ENCODE measurements at places on chromosomes 4 and X.

DNA sequence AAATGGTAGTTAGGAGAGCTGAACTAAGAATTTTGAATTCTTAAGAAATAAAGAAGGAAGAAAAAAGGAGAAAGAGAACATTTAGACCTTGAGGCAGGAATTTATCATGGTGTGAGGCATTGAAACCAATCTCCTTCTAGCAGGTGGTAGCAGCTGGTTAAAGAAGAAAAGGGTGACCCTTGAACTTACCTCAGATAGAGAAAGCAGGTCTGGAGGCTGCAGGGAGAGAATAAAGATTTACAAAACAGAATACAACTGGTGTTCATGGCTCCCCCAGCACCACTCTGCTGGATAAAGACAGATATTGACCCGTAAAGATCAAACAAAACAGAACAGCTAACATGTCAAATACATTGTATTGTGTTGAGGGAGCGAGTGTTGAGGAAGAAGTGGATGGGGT, 56.0 kb downstream of the NCAPG start:
- DNase-seq = no peak

- DNase-seq = no peak
These were observed 43.9 kb downstream of the PTTG2 start for GRCh38 chr4:38004062-38004461.

DNA sequence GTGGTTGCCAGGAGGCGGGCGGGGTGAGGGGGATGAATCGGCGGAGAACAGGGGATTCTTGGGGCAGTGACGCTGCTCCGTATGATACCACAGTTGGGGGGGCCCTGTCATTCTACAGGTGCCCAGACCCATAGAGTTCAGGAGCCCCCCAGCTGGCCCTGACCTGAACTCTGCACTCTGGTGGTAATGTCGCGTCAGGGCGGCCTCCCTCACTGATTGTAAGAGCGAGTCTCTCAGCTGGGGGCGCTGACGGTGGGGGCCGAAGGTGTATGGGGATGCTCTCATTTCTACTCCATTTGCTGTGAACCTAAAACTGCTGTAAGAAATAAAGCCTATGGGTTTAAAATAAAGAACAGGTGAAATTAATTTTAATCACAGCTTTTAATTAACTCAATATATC, 91.8 kb upstream of the PSAPL1 start:
- no peak for DNase-seq

DNA sequence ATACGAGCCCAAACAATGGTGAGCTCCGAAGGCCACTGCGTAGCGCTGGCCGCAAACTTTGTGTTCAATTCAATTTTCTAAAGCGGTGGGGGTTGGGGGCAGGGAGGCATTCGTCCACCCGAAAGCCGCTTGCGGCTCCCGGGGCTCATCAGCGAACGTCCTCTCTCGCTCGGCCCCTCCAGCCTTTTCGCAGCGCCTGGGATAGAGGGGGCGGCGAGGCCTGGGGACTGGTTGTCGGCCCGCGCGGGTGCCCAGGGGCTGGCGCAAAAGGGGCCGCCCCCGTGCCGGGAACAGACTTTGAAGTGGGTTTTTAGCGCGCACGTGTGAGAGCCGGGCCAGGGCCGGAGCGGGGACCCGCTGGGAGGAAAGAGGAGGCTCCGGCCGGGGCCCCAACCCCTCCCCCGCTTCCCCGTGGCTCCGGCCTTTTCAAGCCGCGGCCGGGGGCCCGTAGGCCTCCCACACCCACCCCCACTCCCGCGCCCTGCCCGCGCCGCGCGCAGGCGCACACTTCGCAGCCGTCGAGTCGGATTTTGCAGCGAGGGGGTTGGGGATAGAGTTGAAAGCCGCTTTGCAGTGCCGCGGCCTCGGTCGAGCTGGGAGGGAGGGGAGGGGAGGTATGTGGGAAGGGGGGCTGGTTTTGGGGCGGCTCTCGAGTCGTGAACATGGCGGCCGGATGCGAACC, 8.3 kb downstream of the ZIC3 start:
- no peak for DNase-seq

DNA sequence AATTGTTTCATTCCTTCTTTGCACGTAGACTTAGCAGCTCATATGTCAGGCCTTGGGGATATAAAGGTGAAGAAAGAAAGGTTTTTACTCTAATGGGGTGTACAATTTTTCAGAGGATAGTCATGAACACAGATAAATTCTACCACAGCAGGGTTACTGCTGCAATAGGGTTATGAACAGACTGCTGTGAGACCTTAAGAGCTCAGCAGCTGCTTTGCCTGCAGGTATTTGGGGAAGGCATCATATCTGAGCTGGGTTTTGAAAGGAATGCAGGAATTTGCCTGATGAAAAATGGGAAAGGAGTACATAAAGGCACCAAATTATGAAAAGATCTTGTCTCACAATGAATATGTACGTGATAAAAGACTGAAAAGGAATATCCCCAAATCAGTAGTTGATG, 128.9 kb downstream of the CEP135 start:
- DNase-seq = no peak

DNA sequence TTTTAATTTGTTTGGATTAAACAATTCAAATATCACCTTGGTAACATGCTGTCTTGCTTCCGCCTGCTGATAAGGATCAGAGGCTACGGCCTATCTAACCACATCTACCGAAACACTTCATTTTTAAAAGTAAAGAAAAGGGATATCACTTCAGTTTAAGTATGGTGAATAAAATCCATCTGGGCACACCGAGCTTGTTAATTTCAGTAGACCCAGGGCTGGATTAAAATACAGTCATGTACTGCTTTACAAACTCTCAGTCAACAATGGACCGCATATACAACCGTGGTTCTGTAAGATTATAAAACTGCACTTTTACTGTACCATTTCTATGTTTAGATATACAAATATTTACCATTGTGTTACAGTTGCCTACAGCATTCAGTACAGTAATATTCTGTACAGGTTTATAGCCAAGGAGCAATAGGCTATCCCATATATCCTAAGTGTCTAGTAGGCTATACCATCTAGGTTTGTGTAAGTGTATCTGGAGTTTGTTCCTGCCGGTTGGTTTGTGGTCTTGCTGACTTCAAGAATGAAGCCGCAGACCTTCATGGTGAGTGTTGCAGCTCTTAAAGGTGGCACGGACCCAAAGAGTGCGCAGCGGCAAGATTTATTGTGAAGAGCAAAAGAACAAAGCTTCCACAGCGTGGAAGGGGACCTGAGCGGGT, 40.0 kb downstream of the SEPTIN11 start:
- DNase-seq = no peak

DNA sequence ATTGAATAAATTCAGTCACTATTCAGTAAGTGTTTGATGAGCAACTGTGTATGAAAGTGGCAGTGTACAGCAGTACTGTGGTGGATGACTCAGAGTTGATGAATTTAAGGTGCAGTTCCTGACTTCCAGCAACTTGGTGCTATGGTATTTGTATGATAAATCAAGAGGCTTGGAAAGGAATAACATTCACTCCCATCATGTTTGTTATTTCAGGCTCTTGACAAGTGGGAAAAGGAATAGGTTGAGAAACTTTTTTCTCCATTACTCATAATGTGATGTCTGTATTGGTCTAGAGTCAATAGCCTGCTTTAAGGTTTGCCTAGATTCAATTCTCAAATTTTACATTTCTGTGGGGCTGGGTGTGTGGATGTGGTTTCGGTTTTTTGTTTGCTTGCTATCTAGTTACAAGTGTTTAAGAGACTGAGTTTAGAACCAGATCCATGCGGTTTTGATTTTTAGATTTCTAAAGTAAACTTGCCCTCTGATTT, 35.1 kb upstream of the CYP2U1 start:
- no peak for DNase-seq

DNA sequence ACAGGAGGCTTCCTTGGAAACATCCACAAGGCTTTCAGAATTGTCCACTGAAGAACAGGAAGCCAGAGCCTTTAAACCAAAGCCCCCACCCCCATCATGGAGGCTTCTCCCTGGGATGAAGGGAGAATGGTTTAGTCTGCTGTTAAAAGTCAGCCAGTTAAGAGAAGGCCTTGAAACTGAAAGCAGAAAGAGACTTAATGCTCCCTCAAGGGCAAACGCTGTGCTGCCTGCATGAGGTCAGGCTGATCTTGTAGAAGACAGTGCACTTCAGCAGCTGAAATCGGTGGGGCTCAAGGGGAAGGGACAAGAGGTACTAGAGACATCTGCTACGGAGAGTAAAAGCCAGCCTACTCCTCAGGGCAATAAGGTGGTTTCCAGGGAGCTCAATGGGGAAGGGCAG, 69.0 kb downstream of the HPRT1 start:
- no peak for DNase-seq

DNA sequence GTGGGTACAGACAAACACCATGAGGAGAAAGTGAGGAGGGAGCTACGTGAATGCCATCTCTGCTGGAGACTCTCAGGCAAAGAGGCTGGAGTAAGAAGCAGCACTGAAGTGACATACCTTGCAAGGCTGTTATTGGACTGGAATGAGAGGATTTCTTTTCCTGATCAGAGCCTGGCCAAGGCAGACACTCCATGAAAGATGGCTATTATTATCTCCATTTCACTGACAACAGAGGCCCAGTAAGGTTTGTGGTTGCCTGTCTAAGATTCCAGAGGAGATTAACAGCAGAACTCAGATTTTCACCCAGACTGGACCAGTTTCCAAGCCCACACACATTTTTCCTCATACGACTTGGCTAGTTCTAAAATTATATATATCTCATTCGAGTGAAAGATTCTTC, 162.0 kb upstream of the EOLA2 start:
- DNase-seq = no peak

DNA sequence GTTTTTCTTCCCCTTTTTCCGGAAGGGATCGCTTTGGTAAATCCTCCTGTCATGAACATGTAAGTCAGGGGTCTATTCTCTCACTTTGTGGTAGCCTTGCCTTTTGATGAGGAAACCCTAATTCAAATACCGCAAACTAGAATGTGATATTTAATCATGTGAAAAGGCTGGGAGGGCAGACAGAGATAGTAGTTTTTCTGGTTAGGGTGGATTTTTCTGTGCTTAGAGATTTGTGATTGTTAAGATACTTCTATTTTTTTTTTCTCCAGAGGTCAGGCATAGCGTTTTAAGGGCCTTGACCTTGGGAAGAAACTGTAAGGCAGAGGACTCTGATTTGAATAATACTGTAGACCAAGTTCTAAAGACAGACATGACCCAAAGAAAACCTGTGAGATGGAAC, 41.8 kb upstream of the PACRGL start:
- DNase-seq = no peak

GRCh38 chrX:49901048-49901447, 21.3 kb upstream of the CLCN5 start:
- no peak for DNase-seq

GRCh38 chr4:107825072-107825824, 516 bp downstream of the SGMS2 start:
- no peak for DNase-seq

- no peak for DNase-seq
These were observed 363.9 kb downstream of the PPP3CA start for GRCh38 chr4:100983426-100983825.

GRCh38 chr4:930827-931193, 1.3 kb downstream of the GAK start:
- no peak for DNase-seq

GRCh38 chr4:123234955-123235354, 161.6 kb upstream of the SPRY1 start:
- no peak for DNase-seq

DNA sequence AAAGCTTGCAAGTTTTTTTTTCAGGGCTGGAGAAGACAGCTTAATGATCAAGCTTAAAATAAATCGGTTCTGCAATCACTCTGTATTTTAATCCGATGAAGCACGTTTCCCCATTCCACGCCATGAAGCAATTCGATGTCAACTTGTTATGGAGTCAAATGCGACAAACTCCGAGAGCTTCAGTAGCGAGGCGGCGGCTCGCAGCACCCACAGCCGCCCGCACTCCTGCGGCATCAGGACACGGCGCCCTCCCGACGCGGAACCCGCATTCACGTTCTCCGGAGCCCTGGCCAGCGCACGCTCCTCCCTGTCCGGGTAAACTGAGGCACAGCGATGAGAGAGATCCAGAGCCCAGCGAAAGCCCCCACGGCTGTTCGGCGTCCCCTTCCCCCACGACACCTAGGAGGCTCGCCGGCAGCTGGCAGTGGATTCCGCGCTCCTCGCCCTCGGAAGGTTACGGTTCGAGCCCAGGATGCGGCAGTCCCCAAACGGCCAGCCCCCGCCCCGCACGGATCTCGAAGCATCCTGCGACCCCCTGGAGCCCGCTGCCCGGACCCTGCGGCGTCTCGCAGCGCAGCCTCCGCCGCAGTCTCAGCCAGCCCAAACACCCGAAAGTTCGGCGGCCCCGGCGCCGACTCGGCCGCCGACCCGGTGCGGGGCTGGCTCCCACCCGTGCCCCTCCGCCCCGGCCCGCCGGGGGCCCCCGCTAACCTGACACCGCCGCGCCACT, 507 bp downstream of the MFAP3L start:
- no peak for DNase-seq

DNA sequence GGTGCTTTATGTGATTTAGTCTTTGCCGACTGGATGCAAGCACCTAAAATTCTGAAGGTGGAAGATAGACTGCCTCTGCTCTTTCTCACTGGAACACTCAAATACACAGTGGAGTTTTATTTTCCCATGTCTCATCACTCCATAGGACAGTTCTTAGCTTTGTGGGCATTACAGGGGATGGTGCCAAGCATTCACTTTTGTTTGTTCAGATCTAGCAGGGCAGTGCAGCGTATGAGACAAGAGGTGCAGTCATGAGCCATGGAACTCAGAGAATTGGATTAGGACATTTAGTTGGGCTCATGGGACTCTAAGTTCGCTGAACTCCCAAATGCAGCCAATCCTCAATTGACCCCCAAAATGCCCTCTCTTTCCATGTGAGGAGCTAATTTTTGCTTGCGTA, 1136.9 kb upstream of the PRKX start:
- no peak for DNase-seq

DNA sequence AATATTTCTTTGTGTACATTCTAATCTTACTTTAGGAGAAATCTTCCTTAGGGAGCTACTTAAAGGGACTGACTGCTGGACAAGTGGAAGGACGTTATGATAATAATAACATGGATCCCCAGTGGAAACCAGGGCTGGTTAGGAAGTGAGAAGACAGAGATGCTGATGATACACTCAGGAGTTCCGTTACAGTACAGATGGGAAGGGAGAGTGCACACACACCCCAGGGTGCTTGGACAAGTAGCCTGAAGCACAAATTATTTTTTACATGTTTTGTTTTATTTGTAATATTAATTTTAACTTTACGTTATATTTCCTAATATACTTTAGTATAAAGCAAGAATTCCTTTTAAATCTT, 84.1 kb downstream of the BMPR1B start:
- no peak for DNase-seq

DNA sequence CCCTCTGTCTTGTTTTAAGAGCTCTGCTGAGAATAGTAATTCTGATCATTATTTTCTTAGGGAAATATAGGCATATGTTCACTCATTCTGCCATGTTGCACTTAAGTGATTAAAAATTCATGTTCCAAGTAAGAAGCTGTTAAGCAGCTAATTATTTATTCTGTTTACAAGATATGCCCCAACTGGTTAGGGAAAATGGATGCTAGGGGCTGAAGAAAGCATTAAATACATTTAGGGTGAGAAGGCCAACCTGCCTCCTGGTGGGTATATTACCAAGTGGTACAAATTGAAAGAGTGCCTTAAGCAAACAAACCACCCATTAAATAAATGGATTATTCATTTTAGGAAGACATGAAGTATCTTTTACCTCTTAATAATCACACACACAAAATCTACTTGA, 392.6 kb upstream of the EPHA5 start:
- no peak for DNase-seq

GRCh38 chr4:147354237-147354636, 126.7 kb upstream of the EDNRA start:
- DNase-seq = no peak

GRCh38 chr4:144663834-144664475, 18.0 kb downstream of the HHIP start:
- no peak for DNase-seq

- no peak for DNase-seq
These were observed 82.3 kb downstream of the CXXC4 start for GRCh38 chr4:104412344-104412743.

GRCh38 chr4:152640058-152640921, 39.5 kb downstream of the TMEM154 start:
- no peak for DNase-seq
